ENCODE measurements at places on chromosomes 3 and 15. TPM values are rescaled to one million over a fixed set of nuclear protein-coding genes. Genes with fewer than 3 reads are reported as not detected.
A peak's percentile ranks its signal among the peaks of the same experiment; 100 is the strongest.

B3GNT5 gene
- 28.6 TPM for polyA plus RNA-seq

KIF15 gene
- 39.8 TPM for polyA plus RNA-seq

FRMD4B gene
- polyA plus RNA-seq: 48.7 TPM

ACAA1 gene
- polyA plus RNA-seq: 137 TPM

GRCh38 chr3:17478673-17479072, 263.8 kb downstream of the TBC1D5 start:
- no peak for DNase-seq

DNA sequence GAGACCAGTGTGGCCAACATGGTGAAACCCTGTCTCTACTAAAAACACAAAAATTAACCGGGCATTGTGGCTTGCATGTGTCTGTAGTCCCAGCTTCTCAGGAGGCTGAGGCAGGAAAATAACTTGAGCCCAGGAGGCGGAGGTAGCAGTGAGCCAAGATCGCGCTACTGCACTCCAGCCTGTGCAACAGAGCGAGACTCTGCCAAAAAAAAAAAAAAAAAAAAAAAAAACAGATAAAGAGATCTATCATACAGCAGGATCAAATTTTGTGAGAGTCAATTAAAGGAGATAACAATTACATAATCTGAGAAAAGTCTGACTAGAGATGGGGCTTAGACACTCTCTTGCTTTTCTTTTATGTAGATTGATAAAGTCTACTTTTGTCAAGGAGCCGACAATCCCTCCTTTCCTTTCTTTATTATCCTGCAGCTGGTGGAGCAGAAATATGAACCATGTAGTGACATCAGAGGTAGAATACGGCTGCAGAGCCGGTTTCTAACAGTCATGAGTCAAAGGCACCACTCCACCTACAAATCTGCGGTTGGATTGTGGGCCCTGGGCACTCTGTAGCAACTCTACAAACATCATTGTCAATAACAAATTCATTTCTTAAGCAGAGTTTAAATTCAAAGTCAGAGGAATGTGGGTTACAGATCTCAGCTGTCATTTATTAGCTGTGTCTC, 9.0 kb downstream of the C2CD4A start:
- DNase-seq: no peak

DNA sequence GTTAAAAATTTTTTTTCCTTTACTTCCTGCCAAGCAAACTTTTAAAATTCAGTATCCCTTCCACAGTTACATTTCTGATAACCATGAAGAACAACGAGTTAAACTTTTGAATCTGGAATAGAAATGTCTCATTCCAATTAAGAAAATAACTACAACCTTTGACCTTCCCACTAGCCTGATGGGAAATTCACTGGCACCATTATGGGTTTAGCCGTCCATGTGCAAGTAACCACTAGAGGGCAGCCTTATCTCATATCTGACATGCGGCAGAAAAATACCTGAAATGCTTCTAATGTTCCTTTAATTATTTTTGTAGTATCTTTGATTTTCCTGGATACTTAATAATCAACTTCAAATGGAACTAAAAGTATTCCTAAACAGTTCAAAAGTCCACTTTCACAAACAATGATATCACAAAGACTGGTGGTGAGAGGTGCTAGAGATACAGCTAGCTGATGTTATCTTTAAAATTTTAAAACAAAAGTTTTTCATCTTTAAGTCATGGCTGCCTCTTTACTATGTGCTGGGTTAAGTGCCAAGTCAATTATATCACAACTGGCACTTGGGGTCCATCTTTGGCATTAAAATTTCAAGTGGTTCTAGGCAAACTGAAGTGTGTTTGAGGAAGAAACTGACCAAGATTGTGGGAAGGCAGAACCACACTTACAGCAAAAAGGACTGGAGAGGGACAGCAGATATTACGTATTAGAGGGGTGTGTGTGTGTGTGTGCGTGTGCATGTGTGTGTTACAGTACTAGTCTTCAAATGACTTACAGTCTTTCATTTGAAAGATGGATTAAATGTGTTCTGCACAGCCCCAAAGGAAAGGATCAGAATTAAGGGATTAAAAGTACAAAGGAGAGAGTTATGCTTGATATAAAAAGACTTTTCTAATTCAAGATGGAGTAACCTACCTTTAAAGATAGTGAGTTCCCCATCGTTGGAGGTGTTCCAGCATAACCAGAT, 107.1 kb upstream of the ICE2 start:
- peak; percentile 71 for DNase-seq

DNA sequence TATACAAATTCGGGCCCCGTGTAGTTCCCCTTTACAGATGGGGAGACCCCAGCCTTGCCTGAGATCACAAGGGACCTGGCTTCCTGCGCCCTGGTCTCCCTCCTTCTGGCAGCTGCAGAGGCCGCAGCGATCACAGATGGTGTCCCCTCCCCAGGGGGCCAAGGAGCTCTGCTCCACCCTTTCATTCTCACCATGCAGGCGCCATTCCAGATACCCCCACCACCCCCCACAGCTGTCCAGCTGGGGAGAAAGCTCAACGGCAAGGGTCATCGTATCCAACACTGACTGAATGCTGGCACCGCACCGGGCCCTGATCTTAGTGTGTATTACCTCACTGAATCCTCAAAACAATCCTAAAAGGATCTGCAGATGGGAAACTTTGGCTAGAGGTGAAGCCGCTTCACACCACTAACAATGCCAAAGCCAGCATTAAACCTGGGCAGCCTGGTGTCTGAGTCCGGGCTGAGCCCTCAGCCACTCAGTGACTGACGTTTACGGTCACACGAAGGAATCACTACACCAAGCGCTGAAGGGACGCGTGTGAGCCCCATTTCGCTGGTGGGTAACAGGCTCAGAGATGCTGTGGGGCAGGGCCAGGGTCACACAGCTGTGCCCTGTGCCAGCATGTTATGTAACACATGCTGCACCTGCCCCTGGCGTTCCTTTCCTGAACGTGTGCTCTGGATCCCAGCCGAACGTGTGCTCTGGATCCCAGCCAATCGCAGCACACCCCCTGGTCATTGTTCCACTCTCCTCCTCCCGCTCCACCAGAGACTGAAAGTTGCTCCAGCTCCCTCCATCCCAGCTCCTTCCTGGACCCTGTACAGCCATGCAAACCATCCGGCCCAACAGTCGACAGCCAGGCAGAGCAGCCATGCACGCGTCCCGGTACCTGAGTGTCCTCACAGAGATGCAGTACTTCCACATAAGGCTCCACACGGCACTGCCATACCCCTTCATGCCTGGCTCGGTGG, 51.8 kb downstream of the IQSEC1 start:
- DNase-seq: no peak

- DNase-seq: peak; percentile 50
Observed at GRCh38 chr3:149174901-149175300, 45.5 kb downstream of the HPS3 start.

- DNase-seq: no peak
Observed at GRCh38 chr3:71444028-71444860, 139.3 kb downstream of the FOXP1 start.

- no peak for DNase-seq
Observed at GRCh38 chr3:37223576-37223975, 49.2 kb upstream of the LRRFIP2 start.

DNA sequence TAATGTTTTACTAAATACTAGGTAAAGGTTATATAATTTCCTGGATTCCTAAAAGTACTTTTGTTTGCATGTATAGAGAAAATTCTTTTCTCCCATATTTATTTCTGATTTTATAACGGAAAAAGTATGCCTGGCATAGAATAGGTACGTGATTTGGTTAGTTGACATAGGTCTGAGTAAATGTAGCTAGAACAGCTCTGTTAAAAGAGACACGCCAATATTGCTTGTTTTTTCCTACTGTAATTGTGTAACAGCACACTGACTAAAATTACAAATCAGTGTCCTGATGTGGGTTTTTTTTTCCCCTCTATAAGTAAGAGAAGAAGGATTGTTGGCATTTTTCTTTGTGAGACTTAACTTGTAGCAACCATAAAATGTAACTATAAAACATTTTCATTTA, 26.7 kb downstream of the KLHL24 start:
- no peak for DNase-seq

- DNase-seq: no peak
Observed at GRCh38 chr15:25368850-25369249, 70.0 kb downstream of the UBE3A start.

- DNase-seq: no peak
Observed at GRCh38 chr3:72655723-72656122, 192.5 kb downstream of the SHQ1 start.

Data from left kidney (tissue), 8 donors.